Breast epithelium (tissue), 4 donors: ENCODE measurements at places on chromosomes 16 and 17. TPM values are rescaled to one million over a fixed set of nuclear protein-coding genes. Genes with fewer than 3 reads are reported as not detected.

DNA sequence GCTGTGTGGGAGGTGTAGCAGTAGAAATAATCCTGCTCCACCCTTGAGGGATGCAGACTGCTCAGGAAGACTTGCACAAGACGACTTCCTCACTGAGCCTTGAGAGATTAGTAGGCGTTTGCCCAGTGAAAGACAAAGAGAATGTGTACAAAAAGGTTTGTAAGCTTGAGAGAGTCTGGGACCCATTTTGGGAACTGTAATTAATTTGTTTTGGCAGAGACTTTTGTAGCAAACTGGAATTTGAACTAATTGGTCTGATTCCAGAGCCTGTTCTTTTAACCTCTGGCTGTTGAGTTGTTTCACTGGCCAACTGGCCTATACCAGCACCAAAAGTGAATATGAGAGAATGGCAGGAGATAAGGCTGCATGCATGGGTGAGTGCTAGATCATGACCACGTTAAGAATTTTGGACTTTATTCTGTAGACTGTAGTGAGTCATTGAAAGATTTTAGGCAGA, 75.5 kb downstream of the AATF start:
- no peak for DNase-seq

DNA sequence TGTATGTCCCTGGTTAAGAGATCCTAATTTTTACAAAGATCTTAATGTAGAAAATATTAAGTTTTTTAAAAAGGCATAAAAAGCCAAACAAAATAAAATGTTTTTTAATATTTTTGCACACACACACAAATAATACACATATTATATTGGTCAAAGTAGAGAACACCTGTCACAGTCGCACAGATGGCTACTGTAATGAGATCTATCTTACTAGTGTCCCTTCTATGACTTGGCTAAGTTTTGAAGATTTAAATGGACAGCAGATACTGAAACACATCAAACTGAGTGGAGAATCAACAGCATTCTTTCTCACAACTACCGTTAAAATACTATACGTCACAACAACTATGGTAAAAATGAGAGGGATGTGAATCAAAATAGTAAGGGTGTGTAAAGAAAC, 83.4 kb downstream of the HELZ start:
- DNase-seq: no peak

DNA sequence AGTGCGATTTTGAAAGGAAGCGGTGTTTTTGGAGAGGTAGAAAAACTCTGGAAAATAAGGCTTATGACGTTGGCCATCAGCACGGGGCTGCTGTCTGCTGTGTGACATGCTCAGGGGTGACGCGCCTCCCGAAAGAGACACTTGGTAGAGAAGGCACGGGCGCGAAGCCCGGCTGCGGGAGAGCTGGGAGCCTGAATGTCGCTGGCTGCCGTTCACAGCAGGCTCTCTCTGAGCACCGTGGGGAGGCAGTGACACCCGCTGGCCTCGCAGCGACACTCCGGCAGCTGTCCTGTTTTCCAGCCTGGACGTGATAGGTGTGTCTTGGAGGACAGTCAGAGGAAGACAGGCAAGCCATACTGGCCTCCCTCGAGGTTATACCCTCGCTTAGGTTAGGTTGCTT, 759.1 kb upstream of the RBFOX1 start:
- DNase-seq: no peak

GRCh38 chr16:30592871-30593270, 7.4 kb upstream of the ZNF785 start:
- DNase-seq: no peak

DNA sequence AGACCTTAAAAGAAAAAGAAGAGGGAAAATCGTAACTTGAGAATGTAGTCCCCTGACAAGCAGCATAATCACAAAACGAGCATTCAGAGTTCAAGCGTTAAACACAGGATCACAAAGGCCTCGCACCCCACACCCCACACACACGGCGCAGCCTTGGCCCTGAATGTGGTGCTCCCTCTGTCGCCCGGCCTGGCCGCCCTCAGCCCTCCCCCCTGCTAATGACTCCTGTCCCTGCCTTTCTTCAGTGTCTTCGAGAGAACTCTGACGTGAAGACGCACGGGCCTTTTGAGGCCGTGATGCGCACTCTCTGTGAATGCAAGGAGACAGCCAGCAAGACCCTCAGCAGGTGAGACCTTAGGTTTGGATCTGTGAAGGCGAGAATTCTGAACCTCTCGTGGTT, 47.5 kb upstream of the ENDOV start:
- DNase-seq: no peak

GRCh38 chr17:81515530-81516041, 3.0 kb upstream of the ACTG1 start:
- no peak for DNase-seq

DNA sequence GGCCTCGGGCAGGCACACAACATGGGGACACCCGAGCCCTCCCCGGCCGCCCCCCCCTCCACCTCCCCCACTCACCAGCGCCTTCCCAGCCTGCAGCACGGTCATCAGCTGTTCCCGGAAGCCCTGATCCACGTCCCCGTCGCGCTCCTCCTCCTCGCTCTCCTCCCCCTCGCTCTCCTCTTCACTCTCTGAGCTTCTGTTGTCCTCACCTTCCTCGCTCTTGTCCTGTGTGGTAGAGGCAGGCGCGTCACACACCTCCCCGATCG, 10.3 kb downstream of the MYBBP1A start:
- no peak for DNase-seq

GRCh38 chr16:569445-570254, at the start of gene PIGQ:
Gene PIGQ (plus strand): TSS chr16:569968. CDS start chr16:574075, 4,107 bp downstream.
- peak; percentile 50 for DNase-seq

DNA sequence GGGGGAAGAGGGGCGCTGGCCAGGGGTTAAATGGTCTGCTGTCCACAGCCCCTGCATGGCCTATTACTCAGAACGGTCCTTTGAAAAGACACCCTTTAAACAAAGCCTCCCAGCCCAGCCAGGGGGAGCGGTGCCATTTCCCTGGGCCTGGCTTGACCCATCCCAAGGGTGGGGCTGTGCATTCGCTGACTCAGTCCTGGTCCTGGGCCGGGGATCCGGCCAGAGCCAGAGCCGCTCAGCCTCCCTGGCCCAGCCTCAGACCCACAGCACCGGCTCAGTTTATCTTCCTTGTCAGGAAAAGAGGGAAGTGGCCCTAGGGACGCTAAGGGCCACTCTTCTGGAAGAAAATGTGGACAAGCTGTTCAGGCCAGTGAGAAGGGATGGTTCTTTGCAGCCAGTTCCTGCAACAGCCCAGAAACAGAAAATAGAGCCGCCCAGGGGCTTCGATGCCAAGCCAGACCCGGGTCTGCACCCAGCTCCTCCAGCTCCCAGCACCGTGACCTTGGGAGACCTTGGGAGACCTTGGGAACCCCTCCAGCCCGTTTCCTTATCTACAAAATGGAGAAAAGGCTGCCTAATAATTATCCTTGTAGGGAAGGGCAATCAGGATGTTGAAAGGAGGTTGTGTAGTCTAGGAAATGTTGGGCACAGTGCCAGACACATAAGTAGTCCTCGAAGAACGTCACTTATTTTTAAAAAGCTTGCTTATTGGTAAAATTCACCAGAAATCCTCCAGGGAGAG, 82.5 kb downstream of the ZDHHC7 start:
- DNase-seq: no peak

GRCh38 chr16:79713609-79714309, 113.2 kb upstream of the MAF start:
- DNase-seq: no peak

- DNase-seq: no peak
Measured at GRCh38 chr16:72961115-72961832, 86.7 kb downstream of the ZFHX3 start.

SF3B3 gene
- total RNA-seq: 133 TPM

HCRT gene
- not detected for total RNA-seq

TEKT3 gene
- total RNA-seq: 2.5 TPM

PHLPP2 gene
- total RNA-seq: 15.5 TPM

ITGB3 gene
- total RNA-seq: 29.8 TPM

GPR179 gene
- total RNA-seq: under 0.01 TPM
